HuH-7 (cell line): ENCODE measurements at places on chromosomes 13 and 19.

- DNase-seq, result no peak
These were observed 39.5 kb downstream of the PCCA start for GRCh38 chr13:100128373-100128772.

- DNase-seq, result no peak
These were observed 24.8 kb upstream of the PLA2G4C start for GRCh38 chr19:48135411-48135810.

DNA sequence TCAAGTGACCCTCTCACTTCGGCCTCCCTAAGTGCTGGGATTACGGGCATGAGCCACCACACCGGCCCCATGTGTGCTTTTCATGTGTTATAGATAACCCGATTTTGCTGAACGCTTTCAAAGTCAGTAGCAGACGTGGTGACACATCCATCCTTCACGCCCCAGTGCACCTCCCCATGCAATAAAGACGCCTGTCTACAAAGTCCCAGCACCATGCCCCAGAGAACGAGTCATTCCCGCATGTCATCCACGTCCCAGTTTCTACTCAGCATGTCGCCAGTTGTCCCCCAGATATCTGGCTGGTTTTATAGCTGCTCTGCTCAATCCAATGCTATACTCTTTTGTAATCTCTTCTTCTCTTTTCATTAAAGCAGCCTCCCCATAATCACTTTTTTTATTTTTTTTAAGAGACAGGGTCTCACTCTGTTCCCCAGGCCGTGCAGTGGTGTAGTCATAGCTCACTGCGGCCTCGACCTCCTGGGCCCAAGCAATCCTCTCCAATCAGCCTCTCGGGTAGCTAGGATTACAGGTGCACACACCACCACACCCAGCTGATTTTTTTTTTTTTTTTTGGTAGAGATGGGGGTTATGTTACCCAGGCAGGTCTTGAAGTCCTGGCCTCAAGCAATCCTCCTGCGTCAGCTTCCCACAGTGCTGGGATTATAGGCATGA lies 42.5 kb downstream of the DNM2 start:
- no peak for DNase-seq

DNA sequence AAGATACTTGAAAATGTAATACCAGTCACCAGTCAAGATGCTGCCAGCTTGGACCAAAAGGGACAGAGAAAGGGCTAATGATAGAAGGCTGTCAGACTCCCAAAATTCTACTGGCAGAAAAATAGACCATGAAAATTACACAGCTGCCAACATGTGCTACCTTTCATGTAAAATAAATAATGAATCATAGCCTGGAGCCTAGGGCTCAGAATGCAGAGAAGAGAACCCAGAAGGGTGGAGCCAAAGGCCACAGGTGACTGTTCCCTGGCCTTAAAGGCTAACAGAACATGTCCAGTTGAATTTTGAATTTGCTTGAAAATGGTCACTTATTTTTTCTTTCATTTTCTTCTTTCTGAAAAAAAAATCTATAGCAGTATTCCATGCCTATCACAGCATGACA lies 1827.0 kb upstream of the MIR17HG start:
- DNase-seq, result no peak
